ENCODE measurements at places on chromosomes 4 and X. TPM values are rescaled to one million over a fixed set of nuclear protein-coding genes. Genes with fewer than 3 reads are reported as not detected.

GRCh38 chr4:185040523-185040922, 22.2 kb downstream of the HELT start:
- H3K27ac ChIP-seq: no peak overlapping the region
- no peaks in the 10 kb centered on the region for H3K27me3 ChIP-seq
- no peak overlapping the region for H3K4me3 ChIP-seq
- H3K36me3 ChIP-seq: no peaks in the 10 kb centered on the region
- no peak for DNase-seq
- peaks cover 5% of the 10 kb centered on the region for H3K4me1 ChIP-seq

DNA sequence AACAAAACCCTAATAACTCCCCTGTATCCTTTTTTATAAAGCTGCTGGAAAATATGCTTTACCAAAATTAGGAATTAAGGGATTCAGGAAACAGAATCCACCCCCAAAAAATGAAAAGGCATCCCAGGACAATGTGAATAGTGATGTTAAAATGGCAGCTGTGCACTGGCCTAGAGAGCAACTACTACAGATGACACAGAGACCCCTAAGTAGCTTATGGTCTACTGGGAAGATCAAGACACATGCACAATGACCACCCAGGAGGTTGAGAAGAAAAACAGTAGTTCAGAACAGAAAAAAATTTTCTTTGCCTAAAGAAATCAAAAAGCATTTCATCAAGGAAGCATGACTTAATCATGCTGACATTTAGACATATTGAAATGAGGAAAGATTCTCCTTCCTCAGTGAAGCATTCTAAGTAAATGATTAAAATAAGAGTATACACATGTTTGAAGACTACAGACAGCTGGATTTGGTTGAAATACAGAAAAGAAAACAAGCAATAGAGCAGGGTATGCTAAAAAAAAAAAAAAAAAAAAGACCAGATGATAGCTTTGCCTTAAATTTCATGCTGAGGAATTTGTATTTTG, 117.3 kb downstream of the WDFY3 start:
- H3K4me3 ChIP-seq: no peak overlapping the region
- no peaks in the 10 kb centered on the region for H3K27me3 ChIP-seq
- no peaks in the 10 kb centered on the region for H3K36me3 ChIP-seq
- no peaks in the 10 kb centered on the region for H3K4me1 ChIP-seq

GRCh38 chrX:1727531-1728027, 112.7 kb downstream of the ASMT start:
- H3K27ac ChIP-seq: no peak overlapping the region
- no peak overlapping the region for H3K4me3 ChIP-seq
- no peaks in the 10 kb centered on the region for H3K27me3 ChIP-seq

- H3K4me1 ChIP-seq: no peaks in the 10 kb centered on the region
- H3K4me3 ChIP-seq: no peak overlapping the region
- H3K36me3 ChIP-seq: no peaks in the 10 kb centered on the region
- no peak overlapping the region for H3K27ac ChIP-seq
- no peaks in the 10 kb centered on the region for H3K27me3 ChIP-seq
- DNase-seq: no peak
These were observed 58.3 kb upstream of the PACRGL start for GRCh38 chr4:20641976-20642375.

GRCh38 chr4:79267671-79268070, 58.2 kb downstream of the NAA11 start:
- no peak for DNase-seq
- no peak overlapping the region for H3K27ac ChIP-seq
- no peaks in the 10 kb centered on the region for H3K4me1 ChIP-seq
- H3K4me3 ChIP-seq: no peak overlapping the region

- H3K4me1 ChIP-seq: peaks cover 34% of the 10 kb centered on the region
- H3K27me3 ChIP-seq: no peaks in the 10 kb centered on the region
- DNase-seq: peak; percentile 58
- no peak overlapping the region for H3K4me3 ChIP-seq
- no peaks in the 10 kb centered on the region for H3K36me3 ChIP-seq
These were observed 111.9 kb upstream of the TMEM164 start for GRCh38 chrX:109890910-109891502.

- H3K27me3 ChIP-seq: no peaks in the 10 kb centered on the region
- DNase-seq: no peak
- H3K4me1 ChIP-seq: no peaks in the 10 kb centered on the region
- H3K4me3 ChIP-seq: no peak overlapping the region
- no peak overlapping the region for H3K27ac ChIP-seq
- H3K36me3 ChIP-seq: no peaks in the 10 kb centered on the region
These were observed 128.7 kb downstream of the GASK1B start for GRCh38 chr4:158043971-158044618.

GRCh38 chr4:38230821-38231563, 270.8 kb downstream of the PTTG2 start:
- no peak overlapping the region for H3K4me3 ChIP-seq
- no peak overlapping the region for H3K27ac ChIP-seq
- no peak for DNase-seq
- no peaks in the 10 kb centered on the region for H3K36me3 ChIP-seq

DNA sequence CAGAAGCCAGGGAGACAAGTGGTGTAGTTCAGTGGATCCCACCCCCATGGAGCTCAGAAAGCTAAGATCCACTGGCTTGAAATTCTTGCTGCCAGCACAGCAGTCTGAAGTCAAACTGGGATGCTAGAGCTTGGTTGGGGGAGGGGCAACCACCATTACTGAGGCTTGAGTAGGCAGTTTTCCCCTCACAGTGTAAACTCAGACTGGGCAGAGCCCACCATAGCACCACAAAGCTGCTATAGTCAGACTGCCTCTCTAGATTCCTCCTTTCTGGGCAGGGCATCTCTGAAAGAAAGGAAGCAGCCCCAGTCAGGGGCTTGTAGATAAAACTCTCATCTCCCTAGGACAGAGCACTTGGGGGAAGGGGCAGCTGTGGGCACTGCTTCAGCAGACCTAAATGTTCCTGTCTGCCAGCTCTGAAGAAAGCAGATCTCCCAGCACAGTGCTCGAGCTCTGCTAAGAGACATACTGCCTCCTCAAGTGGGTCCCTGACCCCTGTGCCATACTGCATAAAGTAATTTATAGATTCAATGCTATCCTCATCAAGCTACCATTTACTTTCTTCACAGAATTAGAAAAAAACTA, 163.2 kb downstream of the HHIP start:
- H3K27me3 ChIP-seq: no peaks in the 10 kb centered on the region
- no peak for DNase-seq
- H3K36me3 ChIP-seq: no peaks in the 10 kb centered on the region
- H3K4me3 ChIP-seq: no peak overlapping the region
- no peak overlapping the region for H3K27ac ChIP-seq

DNA sequence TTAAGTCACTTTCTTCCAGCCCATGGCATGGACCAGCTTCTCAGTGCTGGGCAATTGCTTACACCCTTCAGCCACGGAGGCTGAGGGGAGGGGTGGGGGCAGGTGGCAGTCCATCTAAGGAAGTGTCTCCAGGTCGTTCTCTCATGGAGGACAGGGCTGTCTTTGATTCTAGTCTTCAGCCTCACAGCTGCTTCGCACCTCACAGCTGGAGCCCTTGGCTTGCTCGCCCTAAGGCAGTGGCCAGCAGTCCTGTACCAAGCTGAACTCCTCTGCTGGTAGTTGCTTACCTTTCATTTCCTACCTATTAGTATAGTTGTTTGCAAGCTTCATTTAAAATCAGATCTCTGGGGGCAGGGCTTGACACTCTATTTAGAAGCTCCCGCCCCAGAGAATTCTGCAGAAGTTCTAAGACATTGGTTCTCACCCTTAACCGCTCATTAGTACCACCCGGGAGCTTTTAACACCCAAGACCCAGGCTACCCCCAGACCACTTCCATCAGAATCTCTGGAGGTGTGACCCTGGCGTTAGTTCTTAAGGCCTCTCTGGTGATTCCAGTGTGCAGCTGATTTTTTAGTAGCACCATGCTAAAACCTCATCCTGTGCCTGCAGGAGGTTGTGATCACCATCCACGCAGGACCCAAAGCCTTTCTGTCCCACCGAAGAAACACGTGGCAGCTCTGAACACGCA, 386.8 kb downstream of the UNC5C start:
- H3K4me3 ChIP-seq: no peak overlapping the region
- H3K27me3 ChIP-seq: no peaks in the 10 kb centered on the region
- no peaks in the 10 kb centered on the region for H3K4me1 ChIP-seq
- H3K27ac ChIP-seq: no peak overlapping the region
- H3K36me3 ChIP-seq: no peaks in the 10 kb centered on the region

DNA sequence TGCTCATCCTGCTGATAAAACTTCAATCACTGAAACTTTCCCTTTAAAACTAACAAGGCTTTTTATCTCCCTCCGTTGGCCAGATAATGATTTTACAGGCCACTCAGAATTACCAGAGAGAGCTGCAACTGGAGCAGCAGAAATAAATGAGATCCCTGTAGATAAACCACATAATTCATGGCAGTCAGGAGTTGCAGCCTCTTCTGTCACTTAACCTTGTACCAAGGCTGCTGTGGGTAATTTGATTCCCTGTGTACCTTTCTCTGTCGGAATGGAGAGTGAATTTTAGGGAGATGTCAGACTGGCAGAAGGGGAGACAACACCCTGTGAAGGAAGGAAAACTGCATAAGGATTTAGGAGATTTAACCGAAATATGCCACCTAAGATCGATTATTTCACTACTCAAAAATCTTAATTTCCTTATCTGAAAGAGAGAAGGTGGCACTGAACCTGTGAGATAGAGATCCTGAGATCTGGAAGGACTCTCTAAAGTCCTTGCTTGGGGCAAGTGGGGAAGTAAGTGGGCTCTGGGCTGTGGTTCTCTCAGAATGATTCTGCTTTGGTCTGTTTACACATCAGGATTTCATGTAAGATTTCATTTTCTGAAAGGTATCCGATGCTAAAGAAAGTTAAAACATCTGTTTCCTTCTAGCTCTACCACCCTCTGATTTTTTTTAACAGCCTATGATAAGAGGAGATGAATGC, 14.3 kb upstream of the TSPAN5 start:
- H3K36me3 ChIP-seq: no peaks in the 10 kb centered on the region
- no peak for DNase-seq
- peaks cover 8% of the 10 kb centered on the region for H3K4me1 ChIP-seq
- H3K4me3 ChIP-seq: no peak overlapping the region
- no peak overlapping the region for H3K27ac ChIP-seq

DNA sequence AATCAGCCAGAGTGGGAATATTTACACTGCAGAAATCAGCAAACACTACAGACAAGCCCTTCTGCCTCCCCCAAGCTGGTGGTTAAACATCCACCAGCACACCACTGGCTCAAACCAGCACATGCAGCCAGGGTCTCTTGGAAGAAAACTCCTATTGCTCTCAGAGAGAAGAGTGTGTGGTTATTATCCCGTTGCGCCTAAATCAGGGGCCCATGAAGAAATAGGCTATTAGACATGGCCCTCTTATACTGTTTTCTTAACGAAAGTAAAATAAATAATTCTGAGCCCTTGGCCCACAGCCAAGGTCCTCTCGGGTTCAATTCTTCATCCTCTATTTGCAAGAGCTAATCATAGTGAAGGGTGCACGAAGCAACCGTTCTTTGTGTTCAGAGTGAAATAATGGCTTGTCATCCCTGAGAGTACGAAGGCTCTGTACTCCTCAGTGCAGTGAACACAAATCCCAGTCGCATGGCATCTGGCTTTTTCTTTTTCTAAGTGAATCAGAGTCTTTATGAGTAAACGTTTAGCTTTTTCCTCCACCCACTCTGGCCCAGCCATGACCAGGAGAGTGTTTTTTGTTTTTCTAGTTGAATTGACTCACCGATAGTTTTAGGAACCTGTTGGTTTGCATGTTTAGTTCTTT, 33.4 kb upstream of the RBM47 start:
- H3K36me3 ChIP-seq: no peaks in the 10 kb centered on the region
- DNase-seq: no peak
- H3K27ac ChIP-seq: no peak overlapping the region
- H3K4me3 ChIP-seq: no peak overlapping the region

DNA sequence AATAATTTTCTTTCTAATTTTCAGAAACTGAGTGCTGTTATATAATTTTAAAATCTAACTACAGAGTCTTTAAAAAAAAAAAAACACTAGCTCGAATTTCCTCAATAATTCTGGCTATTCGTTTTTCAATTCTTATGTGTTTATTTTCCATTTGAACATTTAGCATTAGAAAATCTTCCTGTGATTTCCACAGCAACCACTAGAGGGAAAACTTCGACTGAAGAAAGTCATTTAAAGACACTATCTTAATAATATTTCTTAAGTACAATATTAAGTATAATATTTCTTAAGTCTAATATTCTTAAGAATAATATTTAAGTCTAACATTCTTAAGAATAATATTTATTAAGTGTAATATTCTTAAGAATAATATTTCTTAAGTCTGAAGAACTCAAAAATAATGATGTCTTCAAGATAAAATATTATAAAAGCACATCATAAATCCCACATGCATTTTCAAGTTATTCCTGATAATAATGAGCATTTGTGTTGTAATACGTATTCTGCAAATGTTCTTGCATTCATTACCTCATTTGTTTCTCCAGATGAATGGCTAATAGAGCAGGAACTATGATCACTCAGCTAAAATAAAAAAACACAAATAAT, 118.4 kb upstream of the WDR17 start:
- no peaks in the 10 kb centered on the region for H3K27me3 ChIP-seq
- no peaks in the 10 kb centered on the region for H3K36me3 ChIP-seq
- H3K4me1 ChIP-seq: peaks cover 5% of the 10 kb centered on the region
- peak; percentile 41 for DNase-seq
- no peak overlapping the region for H3K4me3 ChIP-seq
- H3K27ac ChIP-seq: no peak overlapping the region

DNA sequence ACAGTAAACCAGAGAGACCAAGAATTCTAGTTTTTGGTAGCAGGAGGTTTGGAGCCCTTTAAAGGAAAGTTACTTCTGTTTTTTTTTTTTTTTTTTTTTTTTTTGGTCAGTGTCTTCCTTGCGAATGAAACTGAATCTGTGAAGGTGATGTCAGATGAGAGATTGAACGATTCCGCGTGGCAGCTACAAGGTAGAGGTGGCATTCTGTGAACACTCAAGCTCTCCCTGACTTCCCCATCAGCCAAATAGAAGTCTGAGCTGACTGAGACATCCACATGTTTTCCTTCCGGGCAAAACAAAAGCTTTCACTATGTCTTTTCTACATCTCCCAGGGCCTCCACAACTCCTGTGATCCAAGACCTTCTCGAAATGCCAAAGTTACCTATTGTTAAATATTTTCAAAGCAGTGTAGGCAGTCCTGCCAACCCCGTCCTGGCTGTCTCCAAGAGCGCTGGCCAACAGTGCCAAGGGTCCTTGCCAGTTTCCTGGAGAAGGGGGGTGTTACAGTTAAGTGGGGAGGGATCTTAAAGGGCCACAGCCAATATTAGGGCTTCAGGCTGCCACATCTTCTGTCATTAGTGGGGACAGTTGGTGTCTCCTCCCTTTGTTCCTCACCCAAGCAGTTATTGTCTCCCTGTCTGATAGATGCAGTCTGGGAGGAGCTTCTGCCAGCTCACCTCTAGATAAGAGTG, 102.9 kb upstream of the SLC34A2 start:
- H3K36me3 ChIP-seq: no peaks in the 10 kb centered on the region
- no peak overlapping the region for H3K27ac ChIP-seq
- H3K4me1 ChIP-seq: no peaks in the 10 kb centered on the region
- no peaks in the 10 kb centered on the region for H3K27me3 ChIP-seq
- DNase-seq: no peak
- no peak overlapping the region for H3K4me3 ChIP-seq

- no peak overlapping the region for H3K27ac ChIP-seq
- no peaks in the 10 kb centered on the region for H3K27me3 ChIP-seq
- H3K36me3 ChIP-seq: no peaks in the 10 kb centered on the region
- peaks cover 8% of the 10 kb centered on the region for H3K4me1 ChIP-seq
These were observed 206.4 kb upstream of the BCOR start for GRCh38 chrX:40304115-40304514.

CT45A2 gene
- not detected for total RNA-seq

GRPR gene
- total RNA-seq: 0.42 TPM

FHDC1 gene
- 0.57 TPM for total RNA-seq

FATE1 gene
- not detected for total RNA-seq

ENOX2 gene
- total RNA-seq: 18.8 TPM

DMD gene
- total RNA-seq: 51.8 TPM

All from B cell (primary cell).